ENCODE measurements at places on chromosomes 5 and 9. TPM values are rescaled to one million over a fixed set of nuclear protein-coding genes. Genes with fewer than 3 reads are reported as not detected.

The GABBR2 gene
- 0.11 TPM for total RNA-seq

The OBP2B gene
- total RNA-seq: not detected

The TGFBR1 gene
- total RNA-seq: 252 TPM

The GIN1 gene
- total RNA-seq: 8.1 TPM

The IFNB1 gene
- not detected for total RNA-seq

The ACSL6 gene
- total RNA-seq: not detected

The CMYA5 gene
- total RNA-seq: 6.1 TPM

The WNT8A gene
- total RNA-seq: not detected

The ZNF883 gene
- total RNA-seq: 10.3 TPM

The TRPM3 gene
- total RNA-seq: 0.11 TPM

The NRARP gene
- 0.22 TPM for total RNA-seq

The ZNF618 gene
- total RNA-seq: 9.8 TPM

The LCN6 gene
- total RNA-seq: not detected

The DNM1 gene
- 9.4 TPM for total RNA-seq

The MYMK gene
- not detected for total RNA-seq

The FIBCD1 gene
- total RNA-seq: 0.13 TPM

The SEC24A gene
- 38.5 TPM for total RNA-seq
